ENCODE measurements at places on chromosomes 4 and X.

DNA sequence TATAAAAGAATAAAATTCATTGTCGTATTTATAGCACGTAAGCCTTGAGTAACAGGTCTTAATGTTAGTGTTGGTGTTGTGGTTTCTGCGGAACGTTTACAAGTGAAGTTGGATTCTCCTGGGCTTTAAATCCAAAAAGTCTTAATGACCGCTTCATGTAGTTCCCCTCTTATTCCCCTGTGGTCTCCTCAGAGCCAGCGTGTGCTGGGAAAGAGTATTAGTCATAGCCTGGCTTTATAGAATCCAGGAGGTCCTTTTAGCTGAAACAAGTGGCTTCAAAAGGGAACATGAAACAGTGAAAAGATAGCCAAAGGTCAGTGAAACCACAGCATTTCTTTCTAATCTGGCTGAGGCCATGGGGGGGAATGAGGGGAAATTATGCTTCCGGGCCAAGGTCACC lies 79.1 kb downstream of the CLCN4 start:
- DNase-seq: no peak

DNA sequence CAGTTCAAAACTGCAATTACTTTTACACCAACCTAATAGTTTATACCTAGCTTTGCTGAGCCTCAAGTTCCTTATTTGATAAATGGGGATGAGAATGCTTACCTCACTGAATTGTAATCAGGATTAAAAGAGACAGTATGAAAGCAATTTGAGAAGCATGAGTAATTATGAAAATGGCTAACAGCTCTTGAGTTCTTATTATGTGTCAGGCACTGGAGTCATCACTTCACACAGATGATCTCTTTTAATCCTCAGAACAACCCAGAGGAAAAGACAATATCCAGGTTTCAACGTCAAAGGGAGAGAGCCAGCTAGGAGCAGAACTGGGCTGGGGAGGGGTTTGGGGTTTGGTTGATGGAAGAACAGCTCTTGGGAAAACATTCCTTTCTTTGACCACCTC lies 221.0 kb upstream of the NWD2 start:
- no peak for DNase-seq

DNA sequence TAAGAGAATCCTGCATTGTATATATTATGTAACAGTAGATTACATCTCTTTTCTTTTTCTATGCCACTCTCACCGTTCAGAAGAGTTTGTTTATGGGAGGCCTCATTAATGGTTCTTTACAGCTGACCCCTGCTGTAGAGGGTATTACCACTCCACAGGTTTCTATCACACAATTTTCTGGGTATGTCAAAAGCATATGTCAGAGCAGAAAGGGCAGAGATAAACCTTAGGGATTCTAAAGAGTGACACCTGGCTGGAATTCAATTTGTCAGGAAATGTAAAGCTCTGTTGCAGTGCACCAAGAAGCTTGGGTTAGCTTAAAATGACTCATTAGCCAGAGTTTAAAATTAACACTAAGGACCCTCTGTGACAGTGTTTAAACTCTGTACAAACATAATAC lies 658.7 kb downstream of the PCDH18 start:
- DNase-seq: no peak

DNA sequence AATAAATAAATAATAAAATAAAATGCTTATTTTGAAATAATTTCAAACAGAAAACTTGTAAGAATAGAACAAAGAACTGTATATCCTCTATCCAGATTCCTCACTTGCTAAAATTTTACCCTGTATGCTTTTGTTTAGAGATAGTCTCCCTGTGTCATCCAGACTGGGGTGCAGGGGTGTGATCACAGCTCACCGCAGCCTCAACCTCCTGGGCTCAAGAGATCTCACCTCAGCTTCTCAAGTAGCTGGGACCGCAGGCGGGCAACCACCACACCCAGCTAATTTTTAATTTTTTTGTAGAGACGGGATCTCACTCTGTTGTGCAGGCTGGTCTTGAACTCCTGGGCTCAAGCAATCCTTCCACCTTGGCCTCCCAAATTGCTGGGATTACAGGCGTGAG lies 17.5 kb upstream of the ARAF start:
- no peak for DNase-seq

DNA sequence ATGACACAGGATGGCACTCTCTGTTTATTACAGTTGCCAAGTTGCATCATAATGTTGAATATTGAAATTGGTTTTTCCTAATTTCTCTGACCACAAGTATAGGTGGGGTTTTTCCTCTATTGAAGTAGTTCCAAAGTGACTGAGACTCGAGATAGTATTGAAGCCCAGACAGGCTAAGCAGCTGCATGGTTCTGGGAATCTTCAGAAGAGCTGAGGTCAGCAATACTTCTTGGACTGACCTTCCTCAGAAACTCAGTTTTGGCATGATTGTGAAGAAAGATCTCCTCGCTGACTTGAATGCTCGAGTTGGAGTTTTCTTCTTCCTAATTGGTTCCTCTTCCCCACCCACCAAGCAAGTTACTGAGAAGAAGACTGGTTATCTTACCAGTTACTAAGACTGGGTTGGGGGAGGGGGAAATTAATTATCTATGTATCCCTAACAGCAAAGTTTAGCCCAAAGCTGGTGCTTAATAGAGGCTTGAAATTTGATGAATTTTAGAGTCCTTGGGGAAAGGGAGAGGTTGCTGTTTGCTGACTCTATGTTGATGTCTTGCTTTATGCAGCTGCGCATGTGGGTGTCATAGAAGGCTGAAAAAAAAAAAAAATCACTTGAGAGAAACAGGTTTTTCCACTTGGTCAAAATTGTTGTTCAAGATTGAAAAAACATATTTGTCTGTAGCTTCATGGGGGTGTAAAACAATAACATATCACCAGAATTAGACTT lies 91.1 kb downstream of the P2RY10 start:
- DNase-seq: no peak

DNA sequence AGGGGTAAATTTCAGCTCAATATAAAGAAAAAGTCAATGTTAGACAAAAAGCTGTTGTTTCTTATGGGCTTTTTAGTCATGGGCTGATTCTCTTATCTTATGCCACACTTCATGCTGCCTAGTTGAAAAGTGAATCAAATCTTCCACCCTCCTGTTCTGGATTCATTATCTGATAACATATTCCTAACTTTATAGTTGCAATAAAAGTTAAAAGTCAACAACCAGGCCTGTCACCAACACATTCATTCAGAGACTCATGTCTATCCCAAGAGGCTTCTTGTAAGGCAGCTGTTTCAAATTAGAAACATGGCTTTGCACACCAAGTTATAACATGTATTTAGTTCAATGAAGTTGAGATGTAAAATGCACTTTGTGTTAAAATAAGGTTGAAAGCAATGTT lies 243.8 kb downstream of the ADAMTS3 start:
- no peak for DNase-seq

- no peak for DNase-seq
Measured at GRCh38 chr4:77821775-77822174, 2.6 kb upstream of the CNOT6L start.

DNA sequence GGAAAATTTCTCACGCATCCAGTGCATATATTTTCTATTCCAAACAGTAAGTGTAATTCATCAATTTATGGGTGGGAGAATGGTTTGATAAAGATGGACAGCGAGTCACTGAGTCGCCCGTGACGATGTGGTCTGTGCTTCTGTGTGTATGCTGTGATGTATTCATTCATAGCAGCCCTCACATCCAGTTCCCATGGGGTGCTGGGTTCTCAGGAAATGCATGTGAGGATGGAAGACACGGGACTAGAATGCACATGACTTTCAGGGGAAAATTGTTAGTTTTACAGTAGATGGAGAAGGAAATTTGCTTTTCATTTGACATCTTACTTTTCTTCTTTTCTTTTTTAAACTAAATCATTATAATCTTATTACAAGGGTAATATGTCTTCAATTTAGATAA lies 152.9 kb downstream of the STOX2 start:
- DNase-seq: no peak

GRCh38 chrX:45699158-45699557 lies 498.5 kb upstream of the DIPK2B start:
- DNase-seq: no peak

GRCh38 chrX:9882669-9883446 lies 84.3 kb upstream of the CLDN34 start:
- no peak for DNase-seq

GRCh38 chrX:84735025-84735424 lies 232.8 kb upstream of the HDX start:
- no peak for DNase-seq

DNA sequence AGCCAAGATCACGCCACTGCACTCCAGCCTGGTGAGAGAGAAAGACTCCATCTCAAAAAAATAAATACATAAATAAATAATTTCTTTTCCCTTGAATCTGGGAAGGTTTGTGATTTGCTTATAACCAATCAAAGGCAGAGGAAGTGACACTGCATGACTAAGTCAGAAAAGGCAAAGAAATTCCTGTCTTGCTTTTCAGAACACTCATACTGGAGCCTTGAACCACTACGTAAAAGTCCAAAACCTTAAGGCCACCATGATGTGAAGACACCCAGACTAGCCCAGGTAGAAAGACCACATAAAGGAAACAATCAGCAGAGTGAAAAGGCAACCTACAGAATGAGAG lies 36.6 kb downstream of the TMEM156 start:
- DNase-seq: no peak

- DNase-seq: no peak
Measured at GRCh38 chrX:25005382-25006185, 10.2 kb downstream of the ARX start.

GRCh38 chr4:80199004-80199560 lies 1.8 kb downstream of the PRDM8 start:
- no peak for DNase-seq

- DNase-seq: no peak
Measured at GRCh38 chr4:113945906-113946305, 33.5 kb downstream of the ARSJ start.

DNA sequence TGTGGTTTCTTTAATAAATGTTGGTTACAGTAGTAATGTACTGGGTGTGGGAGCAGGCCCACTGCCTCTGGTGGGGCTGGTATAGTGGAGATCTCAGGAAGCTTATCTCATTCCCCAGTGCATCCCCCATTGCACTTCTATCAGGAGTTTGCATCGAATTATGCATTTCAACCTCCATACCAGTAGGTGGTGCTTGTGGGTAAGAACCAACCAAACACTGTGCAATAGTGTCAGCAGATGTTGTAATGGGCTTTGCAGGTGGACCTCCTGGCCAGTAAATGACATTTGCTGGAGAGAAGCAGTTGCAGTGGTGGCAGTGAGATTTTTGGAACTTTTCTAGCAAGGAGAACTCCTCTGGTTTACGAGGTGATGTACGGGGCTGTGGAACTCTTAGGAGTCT lies 150.6 kb downstream of the POU3F4 start:
- no peak for DNase-seq

DNA sequence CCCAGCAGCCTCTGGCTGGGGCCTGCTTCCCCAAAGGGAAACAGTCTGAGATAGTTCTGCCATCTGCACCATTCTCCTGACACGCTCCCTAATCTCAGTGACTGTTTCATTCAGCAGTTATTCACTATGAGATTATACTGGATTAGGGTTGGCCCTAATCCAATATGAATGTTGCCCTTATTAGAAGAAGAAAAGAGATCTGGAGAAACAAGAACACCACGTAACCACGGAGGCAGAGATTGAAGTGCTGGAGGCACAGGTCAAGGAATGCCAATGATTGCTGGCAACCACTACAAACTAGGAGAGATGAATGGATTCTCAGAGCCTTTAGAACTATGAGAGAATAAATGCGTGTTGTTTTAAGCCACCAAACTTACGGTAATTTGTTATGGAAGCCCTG lies 7.4 kb downstream of the ACOX3 start:
- no peak for DNase-seq

DNA sequence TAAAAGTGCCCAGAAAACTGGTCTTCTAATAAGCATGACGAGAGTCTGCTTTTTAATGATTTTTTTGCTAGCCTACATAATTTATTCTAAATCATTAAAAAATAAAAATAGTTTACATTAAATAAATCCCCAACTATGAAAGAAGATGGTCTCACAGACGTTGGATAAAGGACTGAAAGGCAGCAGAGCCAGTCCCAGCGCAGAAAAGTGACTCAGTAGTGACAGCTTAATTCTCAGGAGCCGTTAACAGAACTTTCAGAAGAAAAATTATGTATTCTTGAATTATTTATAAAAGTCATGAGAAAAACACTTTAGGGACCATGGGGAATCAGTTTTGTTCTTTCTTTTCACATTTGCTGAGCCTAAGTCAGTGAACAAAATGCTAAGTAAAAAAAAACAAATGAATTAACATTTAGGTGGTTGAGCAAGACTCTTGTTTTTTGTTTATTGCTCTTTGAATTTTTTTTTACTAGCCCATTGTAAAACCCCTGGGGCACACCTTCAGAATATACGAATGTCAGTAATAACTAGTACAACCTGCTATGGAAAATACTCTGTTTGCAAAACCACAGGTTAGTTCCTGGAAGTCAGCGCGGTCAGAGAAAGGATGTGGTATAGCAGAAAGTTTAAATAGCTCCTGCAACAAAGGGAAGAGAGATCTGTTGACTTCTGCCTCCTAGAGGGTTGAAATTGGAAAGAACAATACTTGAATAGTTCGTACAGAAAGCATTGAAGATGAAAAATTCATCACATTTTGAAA lies 50.4 kb upstream of the CCDC160 start:
- peak; percentile 0 for DNase-seq
